Fibroblast of mammary gland (primary cell): ENCODE measurements at places on chromosomes 2 and 18.
A peak's percentile ranks its signal among the peaks of the same experiment; 100 is the strongest.

GRCh38 chr18:8895987-8896619, 190.7 kb downstream of the MTCL1 start:
- peak; percentile 96 for DNase-seq

GRCh38 chr2:65227020-65227455, 593 bp upstream of the ACTR2 start:
- peak; percentile 30 for DNase-seq

GRCh38 chr18:58447402-58448095, 181.3 kb downstream of the ALPK2 start:
- peak; percentile 34 for DNase-seq

DNA sequence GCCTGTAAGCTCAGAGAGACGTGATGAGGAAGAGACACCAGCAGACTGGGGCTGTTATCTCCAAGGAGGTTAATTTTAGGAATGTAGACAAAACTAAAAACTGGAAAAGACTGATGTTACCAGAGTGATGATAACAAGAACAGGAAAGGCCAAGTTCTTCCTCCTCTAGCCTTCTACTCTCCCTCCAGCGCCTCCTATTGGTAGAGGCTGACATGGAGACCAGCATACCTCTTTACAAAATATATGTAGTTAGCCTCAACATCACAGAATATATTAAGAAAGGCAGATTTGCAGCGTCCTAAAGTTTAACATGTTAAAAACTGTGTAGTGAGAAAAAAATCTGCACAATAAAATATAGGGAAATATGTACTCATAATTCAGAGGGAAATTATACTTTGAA, 66.0 kb downstream of the TCF4 start:
- DNase-seq = peak; percentile 36

DNA sequence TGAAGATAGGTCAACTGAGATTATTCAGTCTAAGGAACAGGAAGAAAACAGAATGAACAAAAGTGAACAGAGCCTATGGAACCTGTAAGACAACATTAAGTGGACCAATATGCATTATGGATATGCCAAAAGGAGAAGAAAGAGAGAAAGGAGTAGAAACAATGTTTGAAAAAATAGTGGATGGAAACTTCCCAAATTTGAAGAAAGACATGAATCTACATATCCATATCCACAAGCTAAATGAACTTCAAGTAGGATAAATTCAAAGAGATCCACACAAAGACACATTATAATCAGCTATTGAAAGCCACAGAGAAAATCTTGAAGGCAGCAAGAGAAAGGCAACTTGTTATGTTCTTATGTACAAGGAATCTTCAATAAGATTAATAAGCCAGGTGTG, 74.2 kb downstream of the BAZ2B start:
- DNase-seq = no peak

DNA sequence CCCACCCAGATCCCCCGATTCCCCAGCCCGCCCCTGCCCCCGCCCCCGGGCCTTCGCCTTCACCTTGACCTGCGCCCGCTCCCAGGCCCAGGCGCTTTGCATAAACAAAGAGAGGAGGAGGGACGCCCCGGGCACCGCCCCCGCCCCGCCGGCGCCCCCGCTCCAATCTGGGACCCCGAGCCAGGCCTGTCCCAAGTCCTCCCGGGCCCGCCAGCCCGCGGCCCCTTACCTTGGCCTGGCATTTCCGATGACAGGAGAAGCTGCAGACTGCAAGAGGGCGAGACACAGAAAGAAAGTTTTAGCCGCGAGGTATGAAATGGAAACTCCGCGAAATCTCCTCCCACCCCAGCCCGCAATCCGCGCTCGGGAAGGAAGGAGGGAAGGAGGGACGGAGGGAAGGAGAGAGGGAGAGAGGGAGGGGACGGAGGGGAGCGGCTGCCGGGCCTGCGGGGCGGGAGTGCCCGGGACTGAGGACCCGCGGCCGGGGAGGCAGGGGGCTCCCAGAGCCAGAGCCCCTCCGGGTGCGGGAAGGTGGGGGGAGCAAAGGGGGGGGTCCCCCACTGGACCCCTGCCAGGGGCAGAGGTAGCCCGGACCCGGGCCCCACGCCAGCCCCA, 24.2 kb downstream of the TNS1 start:
- no peak for DNase-seq

GRCh38 chr2:51387235-51387634, 355.3 kb upstream of the NRXN1 start:
- no peak for DNase-seq

DNA sequence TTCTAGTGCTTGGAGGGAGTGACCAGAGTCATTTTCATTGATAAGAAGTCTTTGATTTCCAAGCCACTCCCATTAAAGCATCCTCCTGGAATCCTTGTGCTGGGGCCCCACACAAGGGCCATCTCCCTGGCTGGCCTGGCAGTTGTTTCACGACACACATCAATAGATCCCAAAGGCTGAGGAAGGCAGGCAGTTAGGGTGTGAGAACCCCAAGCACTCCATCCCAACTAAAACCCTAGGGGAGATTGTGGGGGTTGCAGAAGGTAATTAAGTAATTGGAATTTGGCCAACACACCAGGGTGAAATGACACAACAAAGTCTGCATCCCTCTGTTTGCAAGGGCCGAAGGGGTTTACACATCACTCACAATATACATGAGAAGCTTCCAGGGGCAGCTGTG, 578.1 kb upstream of the SYT4 start:
- no peak for DNase-seq

DNA sequence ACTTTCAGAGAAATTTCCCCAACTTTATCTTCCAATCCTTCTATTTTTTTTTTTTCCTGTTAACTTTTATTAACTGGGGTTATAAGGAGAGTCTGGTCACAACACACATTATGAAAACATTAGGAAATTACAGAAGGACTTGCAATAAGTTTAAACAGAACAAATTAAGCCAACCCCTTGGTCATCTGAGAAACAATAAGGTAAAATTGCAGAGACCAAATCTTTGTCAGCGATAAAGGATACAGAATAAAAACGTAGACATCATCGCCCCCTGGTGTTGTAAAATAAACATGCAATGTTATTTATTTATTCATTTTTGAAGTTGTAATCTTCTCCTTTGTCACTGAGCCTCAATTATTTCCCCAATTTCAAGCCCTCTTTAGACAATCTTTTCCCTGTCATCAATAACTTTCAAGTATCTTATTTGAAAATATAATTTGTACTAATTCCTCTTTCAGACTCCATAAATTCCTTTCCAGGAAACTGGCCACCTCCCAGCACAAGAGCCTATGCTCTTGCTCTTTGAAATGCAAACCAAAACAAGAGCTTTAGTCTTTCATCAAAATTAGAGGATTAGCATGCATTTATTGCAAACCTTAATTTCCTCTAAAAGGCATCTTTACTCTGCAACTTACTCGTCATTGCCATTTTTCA, 19.5 kb downstream of the G6PC2 start:
- DNase-seq = peak; percentile 44

DNA sequence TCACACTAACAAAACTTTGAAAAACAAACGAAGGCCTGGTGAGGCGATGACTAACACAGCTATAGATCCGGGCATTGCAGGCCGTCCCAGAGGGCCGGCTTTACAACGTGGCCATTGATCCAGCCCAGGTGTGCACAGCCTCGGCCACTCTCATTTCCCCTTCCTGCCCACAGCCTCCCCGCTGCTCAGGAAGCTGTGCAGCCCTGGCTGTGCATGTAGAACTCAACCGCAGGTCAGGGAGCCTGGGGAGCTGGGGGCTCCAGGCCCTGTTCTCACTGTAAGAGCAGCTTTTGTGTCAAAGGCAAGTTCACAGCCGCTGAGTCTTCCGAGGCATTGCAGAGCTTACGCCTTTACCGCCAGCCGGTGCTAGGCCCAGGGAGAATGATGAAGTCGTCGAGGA, 87.2 kb downstream of the LONRF2 start:
- DNase-seq = no peak

GRCh38 chr18:57942493-57942892, 101.5 kb upstream of the NEDD4L start:
- DNase-seq = no peak

DNA sequence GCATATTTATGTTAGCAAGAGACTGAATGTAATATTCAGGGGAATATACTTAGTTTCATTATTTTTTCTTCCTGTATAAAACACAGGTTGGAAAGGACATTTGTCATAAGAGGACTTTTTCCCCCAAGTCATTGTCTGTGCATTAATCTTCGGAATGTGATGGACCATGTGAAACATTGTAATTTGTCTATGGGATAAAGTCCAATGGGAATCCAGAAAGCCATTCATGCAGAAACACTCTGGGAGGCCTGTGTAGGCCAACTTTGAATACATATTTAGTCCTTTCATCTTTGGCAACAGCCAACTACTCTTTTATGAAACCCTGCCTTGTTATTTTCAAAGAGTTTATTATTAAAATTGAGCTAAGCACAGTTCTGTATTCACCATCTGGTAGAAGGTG, 386.4 kb downstream of the PIK3C3 start:
- no peak for DNase-seq

- DNase-seq = peak; percentile 49
Measured at GRCh38 chr2:33219850-33220275, 256.6 kb upstream of the RASGRP3 start.

- DNase-seq = peak; percentile 29
Measured at GRCh38 chr2:236036045-236036444, 132.1 kb downstream of the GBX2 start.

GRCh38 chr2:71510196-71510807, 56.9 kb downstream of the DYSF start:
- DNase-seq = peak; percentile 46
